Stimulated activated CD4-positive, alpha-beta T cell treated with anti-CD3 and anti-CD28 coated beads, Interleukin-15, amount 100 ng/mL, for 1 hour (primary cell): ENCODE measurements at places on chromosomes 6 and 20.

DNA sequence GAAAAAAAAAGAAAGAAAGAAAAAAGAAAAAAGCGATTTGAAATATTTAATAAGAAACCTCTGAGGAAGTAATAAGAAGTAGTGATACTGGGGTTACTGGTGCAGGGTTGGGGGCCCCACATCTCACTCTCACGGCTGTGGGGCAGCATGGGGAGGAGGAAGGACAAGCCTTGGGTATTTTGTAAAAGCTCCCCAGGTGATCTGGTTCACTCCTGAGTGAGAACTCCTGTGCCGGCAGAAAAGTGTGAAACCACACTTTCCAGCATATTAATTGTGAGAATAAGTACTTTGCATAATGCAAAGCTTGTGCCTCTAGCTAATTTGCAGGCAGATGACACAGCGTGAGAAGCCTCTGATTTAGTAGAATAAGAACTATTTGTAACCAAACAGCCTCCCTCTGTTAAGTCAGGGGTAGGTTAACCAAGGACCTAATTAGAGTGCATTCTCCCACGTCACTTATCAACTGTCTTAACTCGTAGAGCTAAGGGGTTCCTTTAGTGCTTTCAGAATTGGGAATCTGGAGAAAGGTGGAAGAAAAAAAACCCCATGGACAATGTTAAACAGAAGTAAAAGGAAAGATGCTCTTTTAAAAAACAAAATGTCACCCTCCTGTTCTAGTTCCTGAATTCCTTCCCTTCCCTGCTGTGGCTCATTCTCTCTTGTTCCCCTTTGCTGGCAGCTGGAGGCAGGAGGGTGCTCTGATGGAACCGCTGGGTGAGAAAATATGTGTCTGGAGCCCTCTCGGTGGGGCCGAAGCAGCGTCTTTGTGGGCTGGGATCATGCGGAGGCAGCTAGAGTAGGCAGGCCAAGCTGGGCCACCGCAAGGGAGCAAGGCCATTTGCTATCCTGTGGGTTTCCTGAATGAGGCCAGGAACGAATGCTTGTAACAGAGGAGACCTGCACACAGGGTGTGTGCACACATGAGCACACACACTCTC is 108.7 kb downstream of the FYN start:
- peak; percentile 34 for DNase-seq

- no peak for DNase-seq
Measured at GRCh38 chr20:63422653-63423052, 49.8 kb downstream of the KCNQ2 start.

DNA sequence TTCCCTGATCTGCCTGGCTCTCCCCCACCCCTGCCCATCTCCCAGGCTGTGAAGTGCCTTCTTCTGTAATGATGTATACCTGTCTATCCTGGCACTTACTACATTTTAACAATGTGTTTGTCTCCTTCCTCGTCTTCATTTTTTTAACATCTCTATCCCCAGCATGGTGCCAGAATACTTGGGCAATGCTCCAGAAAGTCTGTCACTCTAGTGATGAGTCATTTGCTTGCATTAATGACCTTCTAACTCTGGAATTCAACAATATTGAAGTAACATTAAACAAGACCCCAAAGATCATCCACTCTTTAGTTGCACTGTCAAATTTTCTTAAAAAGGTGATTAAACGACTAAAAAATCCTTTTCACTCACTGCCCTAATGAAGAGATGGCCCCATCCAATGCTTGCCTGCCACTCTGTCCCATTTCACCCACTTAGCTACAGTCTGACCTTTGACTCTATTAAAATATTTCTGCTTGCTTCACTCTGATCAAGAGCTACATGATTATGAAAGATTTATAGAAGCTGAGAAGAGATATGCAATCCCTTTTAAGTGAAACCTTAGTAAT is 7.7 kb upstream of the KLHL31 start:
- DNase-seq = no peak

GRCh38 chr6:75178757-75179156 is 27.1 kb downstream of the COL12A1 start:
- DNase-seq = no peak

DNA sequence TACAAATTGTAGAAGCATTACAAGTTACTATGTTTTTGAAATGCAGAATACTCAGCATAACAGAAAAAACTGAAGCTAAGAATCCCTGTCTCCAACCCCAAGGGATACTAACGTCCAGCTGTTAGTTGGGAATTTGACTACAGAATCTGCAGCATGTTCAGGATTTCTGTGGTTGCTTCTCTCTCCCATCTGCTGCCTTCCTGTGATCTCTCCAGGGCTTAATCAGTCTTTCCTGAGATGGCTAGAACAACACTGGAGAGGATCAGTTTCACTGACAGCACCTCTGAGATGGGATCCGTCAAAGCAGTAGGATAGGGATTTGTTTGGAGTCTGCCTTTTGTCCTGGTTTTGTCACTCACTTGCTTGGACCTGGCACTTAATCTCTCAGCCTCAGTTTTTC is 73.3 kb upstream of the NUP153 start:
- no peak for DNase-seq

DNA sequence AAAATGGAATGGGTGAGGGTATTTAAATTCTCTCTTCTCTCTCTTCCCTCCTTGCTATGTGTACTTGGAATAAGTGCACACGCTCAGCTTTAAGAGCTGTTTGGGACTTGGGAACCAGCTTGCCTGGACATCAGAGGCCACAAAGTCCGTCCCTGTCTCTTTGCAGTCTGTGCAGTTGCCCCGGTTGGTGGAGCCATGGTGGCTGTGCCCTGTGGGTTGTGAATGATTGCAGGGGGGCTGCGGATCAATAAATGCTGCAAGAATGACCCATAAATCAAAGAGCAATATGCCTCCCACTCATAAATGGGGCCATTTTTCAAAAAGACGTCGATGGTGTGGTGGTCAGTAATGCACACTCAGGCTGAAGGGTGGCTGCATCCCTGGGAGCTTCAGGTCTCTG is 135.1 kb upstream of the CST7 start:
- DNase-seq = no peak

- no peak for DNase-seq
Measured at GRCh38 chr6:17705428-17705777, 1.3 kb downstream of the NUP153 start.

DNA sequence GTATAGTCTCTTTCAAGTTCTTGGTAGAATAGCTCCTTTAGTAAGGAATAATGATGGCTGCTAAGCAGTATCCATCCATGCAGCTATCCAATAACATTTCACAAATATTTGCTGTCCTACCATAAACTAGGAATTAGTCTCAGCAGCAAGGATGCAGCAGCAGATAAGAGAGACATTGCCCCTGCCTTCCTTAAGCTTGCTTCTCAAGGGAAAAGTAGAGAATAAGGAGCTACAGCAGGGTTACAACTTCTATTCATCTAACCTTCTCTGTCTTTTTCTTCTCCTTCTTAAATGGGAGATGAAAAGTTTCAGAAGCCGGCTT is 2.4 kb downstream of the IL22RA2 start:
- DNase-seq = no peak

- DNase-seq = no peak
Measured at GRCh38 chr6:89522778-89523177, 89.8 kb downstream of the ANKRD6 start.

DNA sequence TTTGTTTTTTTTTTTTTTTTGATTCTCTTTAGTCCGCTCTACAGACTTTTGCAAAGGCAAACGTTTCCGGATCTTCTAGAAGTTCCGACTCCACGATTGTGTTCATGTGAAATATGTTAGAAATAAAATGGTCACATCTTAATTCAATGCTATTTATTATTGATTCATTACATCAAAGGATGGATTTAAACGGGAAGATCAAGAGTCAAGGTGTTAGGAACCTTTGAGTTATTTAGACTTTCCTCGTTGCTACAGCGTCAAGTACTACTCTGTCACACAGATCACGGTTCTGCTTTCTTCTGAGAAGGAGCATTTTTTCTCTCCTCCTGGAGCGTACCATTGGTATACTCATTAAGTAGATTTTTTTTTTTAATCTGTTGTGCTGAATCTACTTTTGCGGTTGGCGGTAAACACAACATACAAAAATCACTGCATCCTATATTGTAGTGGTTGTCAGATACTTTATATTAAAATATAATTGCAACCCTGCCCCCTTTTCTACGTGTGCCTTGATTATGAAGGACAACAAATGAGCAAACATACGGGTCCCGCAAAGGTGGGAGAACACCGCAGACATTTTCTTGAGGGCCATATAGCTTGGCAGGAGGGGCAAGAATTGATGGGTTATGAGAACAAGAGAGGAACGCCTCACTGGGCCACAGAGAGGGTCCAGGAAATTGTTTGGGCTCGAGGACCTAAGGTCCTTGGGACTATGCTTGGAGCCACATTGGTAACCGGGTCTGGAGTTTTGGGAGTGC is 17.5 kb downstream of the HMGN4 start:
- DNase-seq = no peak

GRCh38 chr6:115613488-115613887 is 447.2 kb downstream of the FRK start:
- DNase-seq = no peak

- no peak for DNase-seq
Measured at GRCh38 chr6:169230322-169230665, 23.4 kb downstream of the THBS2 start.

DNA sequence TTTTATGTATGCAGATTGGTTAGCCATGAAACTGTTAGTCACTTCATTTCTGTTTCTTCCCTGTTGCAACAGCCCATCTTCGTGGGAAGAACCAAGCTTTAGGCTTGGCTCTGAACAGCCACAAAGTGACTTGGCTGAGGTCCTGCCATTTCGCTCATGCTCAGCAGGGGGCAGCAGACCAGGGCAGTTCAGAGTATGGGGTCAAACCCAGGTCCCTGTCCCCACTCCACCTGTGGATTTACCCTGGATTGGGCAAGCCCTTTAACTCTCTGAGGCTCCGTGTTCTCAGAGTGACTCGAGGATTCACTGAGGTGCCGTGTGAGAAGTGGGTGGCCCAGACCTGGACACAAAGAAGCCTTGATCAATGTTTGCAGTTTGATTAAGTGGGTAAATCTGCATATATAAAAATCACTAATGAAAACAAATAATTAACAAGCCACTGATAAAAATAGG is 19.8 kb upstream of the MAP1LC3A start:
- DNase-seq = no peak

DNA sequence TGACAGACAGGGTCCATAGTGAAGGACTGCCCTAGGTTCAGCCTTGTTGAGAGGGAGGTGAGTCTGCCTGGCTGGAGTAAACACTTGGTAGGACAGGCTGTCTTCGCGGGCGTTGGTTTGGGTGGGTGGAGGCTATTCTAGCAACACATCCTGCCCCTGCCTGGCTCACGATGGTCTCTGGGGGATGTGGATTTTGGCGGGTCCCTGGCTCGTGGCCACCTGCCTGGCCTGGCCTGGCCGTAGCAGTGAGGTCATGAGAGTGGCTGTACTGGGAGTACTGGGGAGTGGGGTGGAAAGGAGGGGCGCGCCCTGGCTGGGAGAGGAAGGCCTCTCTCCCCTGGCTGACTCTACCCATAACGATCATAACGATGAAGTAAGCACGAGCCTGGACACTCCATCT is 30.2 kb upstream of the MRPS18A start:
- DNase-seq = no peak
